Breast epithelium (tissue), 4 donors: ENCODE measurements at places on chromosomes 7 and 10.

DNA sequence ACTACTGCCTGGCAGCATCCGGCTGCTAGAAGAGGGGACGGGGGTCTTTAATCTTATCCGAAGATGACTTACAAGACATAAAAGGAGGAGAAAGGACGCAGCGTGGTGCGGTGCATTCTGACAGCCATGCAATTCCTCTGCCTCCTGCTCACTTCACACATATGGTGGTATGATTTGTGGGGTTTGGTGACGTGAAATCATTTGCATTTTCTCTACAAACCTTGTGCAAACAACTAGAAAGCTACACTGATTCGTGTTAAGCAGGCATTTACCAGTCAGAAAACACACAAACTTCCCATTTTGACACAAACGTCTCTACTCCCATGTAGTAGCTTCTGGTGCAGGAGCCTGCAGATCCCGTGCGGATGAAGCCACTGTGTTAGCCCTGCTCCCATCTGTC is 6.8 kb upstream of the TCERG1L start:
- DNase-seq = no peak
- H3K4me1 ChIP-seq = no peaks in the 10 kb centered on the region
- no peaks in the 10 kb centered on the region for H3K27me3 ChIP-seq
- no peaks in the 10 kb centered on the region for H3K36me3 ChIP-seq

DNA sequence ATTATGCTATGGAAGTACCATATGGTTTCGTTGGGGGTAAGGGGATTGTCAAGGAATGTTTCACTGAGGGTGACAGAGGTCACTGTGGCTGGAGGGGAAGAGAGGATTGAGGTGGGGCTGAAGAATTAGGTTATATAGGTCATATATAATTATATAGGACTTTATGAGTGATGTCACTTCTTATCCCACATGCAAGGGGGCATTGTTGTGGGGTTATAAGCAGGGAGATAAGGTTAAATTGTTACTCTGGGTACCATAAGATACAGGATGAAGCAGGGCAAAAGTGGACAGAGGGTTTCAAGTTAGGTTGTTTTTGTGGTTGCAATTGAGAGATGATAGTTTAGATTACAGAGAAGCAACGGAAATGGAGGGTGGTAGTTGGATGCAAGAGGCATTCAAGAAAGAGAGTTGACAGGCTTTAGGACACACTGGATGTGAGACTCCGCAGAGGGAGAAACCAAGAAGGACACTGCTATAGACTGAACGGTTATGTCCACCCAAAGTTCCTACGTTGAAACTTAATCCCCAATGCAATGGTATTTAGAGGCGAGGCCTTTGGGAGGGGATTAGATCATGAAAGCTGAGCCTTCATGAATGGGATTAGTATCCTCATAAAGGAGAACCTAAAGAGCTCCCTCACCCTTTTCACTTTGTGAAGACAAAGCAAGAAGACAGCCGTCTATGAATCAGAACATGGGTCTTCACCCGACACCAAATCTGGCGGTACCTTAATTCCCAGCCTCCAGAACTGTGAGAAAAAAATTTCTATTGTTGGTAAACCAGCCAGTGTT is 7.0 kb upstream of the PRR15 start:
- DNase-seq = no peak
- H3K4me3 ChIP-seq = no peak overlapping the region
- no peaks in the 10 kb centered on the region for H3K36me3 ChIP-seq
- H3K4me1 ChIP-seq = no peaks in the 10 kb centered on the region
- no peaks in the 10 kb centered on the region for H3K27me3 ChIP-seq

DNA sequence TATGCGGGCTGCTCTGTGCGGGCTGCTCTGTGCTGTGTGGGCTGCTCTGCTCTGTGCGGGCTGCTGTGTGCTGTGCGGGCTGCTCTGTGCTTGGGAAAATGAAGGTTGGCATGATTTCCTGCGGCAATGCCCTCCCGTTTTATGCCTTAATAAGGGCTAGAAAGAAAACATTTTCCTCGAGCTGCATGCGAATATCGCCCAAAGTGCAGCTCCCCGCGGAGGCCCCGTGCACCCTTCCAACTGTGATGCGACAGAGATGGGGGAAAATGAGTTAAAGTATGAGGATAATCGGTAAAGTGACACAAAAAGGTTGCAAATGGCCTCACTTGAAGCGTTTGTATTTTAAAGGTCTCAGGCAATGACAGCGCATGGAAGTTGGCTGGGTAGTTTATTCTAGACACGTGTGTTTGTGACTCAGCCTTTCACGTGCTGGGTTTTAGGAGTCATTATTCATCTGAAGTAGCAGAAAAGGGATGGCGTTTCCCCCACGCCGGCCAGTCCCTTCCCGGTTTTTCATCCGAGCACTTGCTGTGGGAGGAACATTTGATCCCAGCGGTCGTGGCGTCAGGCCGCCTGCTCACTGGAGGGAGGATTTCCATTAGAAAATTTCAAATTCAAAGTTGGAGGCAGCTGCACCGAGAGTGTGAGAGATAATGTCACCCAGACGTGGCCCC is 220.7 kb downstream of the ADARB2 start:
- H3K36me3 ChIP-seq = no peaks in the 10 kb centered on the region
- H3K4me1 ChIP-seq = no peaks in the 10 kb centered on the region
- H3K27ac ChIP-seq = no peak overlapping the region
- no peak for DNase-seq
- no peak overlapping the region for H3K4me3 ChIP-seq

GRCh38 chr10:21398563-21399231 is 126.8 kb downstream of the SKIDA1 start:
- H3K4me3 ChIP-seq = no peak overlapping the region
- no peak overlapping the region for H3K27ac ChIP-seq
- no peaks in the 10 kb centered on the region for H3K36me3 ChIP-seq
- no peaks in the 10 kb centered on the region for H3K27me3 ChIP-seq
- DNase-seq = no peak

- no peak overlapping the region for H3K27ac ChIP-seq
- H3K4me1 ChIP-seq = no peaks in the 10 kb centered on the region
- no peak overlapping the region for H3K4me3 ChIP-seq
- no peaks in the 10 kb centered on the region for H3K27me3 ChIP-seq
These were observed 546.7 kb upstream of the LRRN3 start for GRCh38 chr7:110544194-110544593.

- H3K4me3 ChIP-seq = no peak overlapping the region
- no peaks in the 10 kb centered on the region for H3K36me3 ChIP-seq
- peaks cover 5% of the 10 kb centered on the region for H3K4me1 ChIP-seq
- H3K27me3 ChIP-seq = no peaks in the 10 kb centered on the region
- H3K27ac ChIP-seq = no peak overlapping the region
- DNase-seq = no peak
These were observed 124.5 kb downstream of the LHPP start for GRCh38 chr10:124586142-124586541.

GRCh38 chr7:27099453-27100370 is 2.8 kb downstream of the HOXA2 start:
- peaks cover 3% of the 10 kb centered on the region for H3K4me1 ChIP-seq
- H3K4me3 ChIP-seq = peak overlapping the region; percentile 99
- no peak for DNase-seq

GRCh38 chr7:131007439-131008330 is 273.7 kb upstream of the KLF14 start:
- peak overlapping the region; percentile 83 for H3K27ac ChIP-seq
- H3K4me3 ChIP-seq = no peak overlapping the region
- peak; percentile 68 for DNase-seq
- H3K27me3 ChIP-seq = no peaks in the 10 kb centered on the region
- H3K36me3 ChIP-seq = no peaks in the 10 kb centered on the region

GRCh38 chr7:116616555-116617059 is 55.4 kb upstream of the MET start:
- no peaks in the 10 kb centered on the region for H3K36me3 ChIP-seq
- no peak overlapping the region for H3K27ac ChIP-seq
- H3K4me3 ChIP-seq = no peak overlapping the region
- no peaks in the 10 kb centered on the region for H3K27me3 ChIP-seq

DNA sequence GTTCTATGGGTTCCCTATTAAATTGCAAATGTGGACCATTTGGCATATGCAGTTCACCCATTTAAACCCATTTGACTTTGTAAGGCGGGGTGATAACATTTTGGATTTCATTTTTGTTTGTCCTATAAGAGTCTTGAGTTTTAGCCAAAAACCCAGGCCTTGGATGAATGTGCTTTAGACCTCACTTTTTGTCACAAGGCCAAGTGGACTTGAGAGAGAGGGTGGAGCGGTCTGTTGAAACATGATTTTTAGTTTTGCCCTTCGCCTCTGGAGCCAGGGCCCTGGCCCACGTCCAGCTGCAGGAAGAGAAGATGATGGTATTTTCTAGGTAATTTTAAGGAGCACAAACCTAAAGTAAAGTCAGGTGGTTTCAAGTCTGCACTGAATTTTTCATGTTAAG is 260.1 kb downstream of the SLC25A13 start:
- no peak overlapping the region for H3K4me3 ChIP-seq
- H3K4me1 ChIP-seq = no peaks in the 10 kb centered on the region

- DNase-seq = no peak
- H3K27me3 ChIP-seq = no peaks in the 10 kb centered on the region
- no peaks in the 10 kb centered on the region for H3K36me3 ChIP-seq
- H3K4me1 ChIP-seq = no peaks in the 10 kb centered on the region
- H3K4me3 ChIP-seq = no peak overlapping the region
- H3K27ac ChIP-seq = no peak overlapping the region
These were observed 101.3 kb upstream of the LRRC4 start for GRCh38 chr7:128132426-128133069.

DNA sequence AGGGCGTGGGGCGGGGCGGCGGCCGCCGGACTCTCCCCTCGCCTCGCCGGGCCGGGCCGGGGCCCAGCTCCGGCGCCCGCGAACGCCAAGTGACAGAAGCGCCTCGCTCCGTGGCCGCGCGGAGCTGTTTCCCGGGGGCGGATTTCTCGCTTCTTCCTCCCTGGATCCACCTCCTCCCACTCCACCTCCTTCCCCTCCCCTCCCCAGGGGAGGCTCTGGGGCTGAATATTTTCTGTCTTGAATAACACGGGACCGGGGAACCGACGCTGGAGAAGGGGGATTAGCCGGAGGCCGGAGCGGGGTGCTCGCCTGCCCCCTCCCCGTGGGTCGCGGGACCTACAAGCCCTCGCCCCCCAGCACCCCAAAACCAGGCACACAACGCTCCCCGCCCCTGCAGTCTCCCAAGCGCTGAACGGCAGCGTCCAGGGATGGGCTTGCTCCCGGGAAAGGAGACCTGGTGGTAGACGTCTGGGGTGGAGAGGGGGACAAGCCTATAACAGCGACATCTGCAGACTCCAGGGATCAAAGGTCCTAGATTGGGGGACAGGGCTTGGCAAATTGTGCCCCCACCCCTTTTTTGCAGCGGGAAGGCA is at the start of gene ARHGAP21:
ARHGAP21 (minus strand) TSS at position 100 of the 593 bp plus-strand sequence. CDS start 1,988 bp downstream, outside the sequence.
- H3K4me1 ChIP-seq = no peaks in the 10 kb centered on the region
- peak within 1 kb of the TSS; percentile 98 for H3K27ac ChIP-seq
- peak; percentile 64 for DNase-seq
- H3K4me3 ChIP-seq = peak within 1 kb of the TSS; percentile 70

- DNase-seq = no peak
- no peak overlapping the region for H3K4me3 ChIP-seq
- H3K27me3 ChIP-seq = peaks cover 2% of the 10 kb centered on the region
- H3K4me1 ChIP-seq = no peaks in the 10 kb centered on the region
- H3K27ac ChIP-seq = no peak overlapping the region
These were observed 7.0 kb upstream of the GBX1 start for GRCh38 chr7:151174246-151175046.

DNA sequence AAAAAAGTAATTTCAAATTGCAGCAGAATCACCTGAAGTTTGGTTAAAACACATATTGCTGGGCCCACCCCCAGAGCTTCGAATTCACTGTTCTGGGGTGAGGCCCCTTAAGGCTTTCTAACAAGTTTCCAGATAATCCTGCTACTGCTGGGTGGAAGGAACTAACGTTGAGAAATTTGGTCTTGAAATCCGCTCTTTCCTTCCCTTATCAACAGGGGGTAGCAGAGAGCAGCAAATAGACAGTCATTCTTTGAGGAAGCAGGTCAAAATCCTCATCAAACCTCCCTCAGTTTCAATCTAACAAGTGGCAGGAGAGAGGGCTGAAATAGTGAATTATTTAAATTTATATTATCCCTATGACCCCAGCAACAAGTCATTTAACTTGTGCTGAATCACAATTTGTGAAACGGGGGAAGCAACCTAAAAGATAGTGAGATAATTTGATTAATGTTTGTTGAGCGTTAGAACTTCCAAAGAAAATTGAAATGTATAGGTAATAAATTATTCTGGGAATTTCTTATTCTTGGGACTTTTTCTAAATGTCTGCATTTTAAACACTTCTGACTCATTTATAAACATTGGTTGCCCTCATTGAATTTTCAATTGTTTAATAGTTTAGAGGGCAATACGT is 21.7 kb upstream of the MALSU1 start:
- no peaks in the 10 kb centered on the region for H3K36me3 ChIP-seq
- no peak overlapping the region for H3K4me3 ChIP-seq
- H3K27me3 ChIP-seq = no peaks in the 10 kb centered on the region
- no peak for DNase-seq
- H3K4me1 ChIP-seq = no peaks in the 10 kb centered on the region
- no peak overlapping the region for H3K27ac ChIP-seq

GRCh38 chr10:109960682-109961081 is 37.4 kb upstream of the XPNPEP1 start:
- H3K27ac ChIP-seq = peak overlapping the region; percentile 15
- H3K4me3 ChIP-seq = no peak overlapping the region
- H3K36me3 ChIP-seq = no peaks in the 10 kb centered on the region
- H3K27me3 ChIP-seq = no peaks in the 10 kb centered on the region
- no peaks in the 10 kb centered on the region for H3K4me1 ChIP-seq

DNA sequence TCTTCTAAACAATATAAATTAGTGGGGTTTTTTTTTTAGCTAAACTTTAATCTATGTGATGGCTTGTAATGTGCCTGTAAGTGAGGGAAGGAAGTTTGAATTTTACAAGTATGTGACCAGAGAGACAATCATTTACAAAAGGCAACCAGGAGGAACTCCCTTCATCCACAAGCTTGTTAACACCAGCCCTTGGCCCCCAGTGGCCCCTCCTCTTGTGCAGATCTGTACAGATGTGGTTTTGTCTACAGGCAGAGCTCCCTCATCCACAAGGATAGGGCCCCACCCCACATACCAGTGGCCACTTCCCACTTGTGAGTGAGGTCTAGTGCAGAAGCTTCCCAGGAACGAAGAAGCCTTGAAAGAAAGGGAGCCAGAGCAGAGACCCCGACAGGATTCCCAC is 234.1 kb upstream of the KMT2E start:
- no peak overlapping the region for H3K4me3 ChIP-seq
- H3K36me3 ChIP-seq = no peaks in the 10 kb centered on the region
- H3K27ac ChIP-seq = no peak overlapping the region
- DNase-seq = no peak
- H3K4me1 ChIP-seq = no peaks in the 10 kb centered on the region

DNA sequence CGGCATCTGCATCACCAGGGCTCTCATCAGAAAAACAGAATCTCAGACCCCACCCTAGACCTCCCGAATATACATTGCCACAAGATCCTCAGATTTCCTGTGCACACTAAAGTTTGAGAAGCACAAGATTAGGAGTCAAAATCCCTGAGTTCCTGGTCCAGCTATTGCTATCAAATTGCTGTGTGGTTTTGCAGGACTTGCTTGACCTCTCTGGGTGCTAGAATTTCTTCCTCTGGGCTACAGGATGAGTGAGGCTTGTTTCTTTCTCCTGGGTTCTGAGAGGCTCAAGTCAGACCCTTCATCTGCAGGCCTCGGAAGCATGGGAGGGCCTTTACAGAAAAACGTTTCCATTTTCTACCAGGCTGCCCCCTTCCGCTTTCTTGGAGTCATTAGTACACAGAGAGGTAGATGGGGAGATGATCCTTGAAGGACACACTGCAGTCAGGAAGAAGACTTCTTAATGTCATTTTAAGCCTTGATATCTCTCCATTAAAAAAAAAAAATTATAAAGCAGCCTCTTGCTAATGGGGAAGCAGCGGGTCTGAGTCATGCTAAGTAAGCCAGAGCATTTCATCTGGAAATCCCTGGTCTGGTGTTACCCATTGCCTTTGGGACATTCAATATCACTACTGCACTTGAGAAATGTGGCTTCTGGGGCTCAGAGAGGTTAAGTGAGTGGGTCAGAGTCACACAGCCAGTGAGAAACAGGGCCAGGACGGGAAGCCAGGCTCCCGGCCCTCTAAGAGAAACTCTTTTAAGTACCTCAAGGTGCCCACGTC is 173.5 kb downstream of the KCNMA1 start:
- no peak overlapping the region for H3K27ac ChIP-seq
- no peaks in the 10 kb centered on the region for H3K4me1 ChIP-seq
